NAMALWA (cell line): ENCODE measurements at places on chromosomes 5 and 9.
A peak's percentile ranks its signal among the peaks of the same experiment; 100 is the strongest.

DNA sequence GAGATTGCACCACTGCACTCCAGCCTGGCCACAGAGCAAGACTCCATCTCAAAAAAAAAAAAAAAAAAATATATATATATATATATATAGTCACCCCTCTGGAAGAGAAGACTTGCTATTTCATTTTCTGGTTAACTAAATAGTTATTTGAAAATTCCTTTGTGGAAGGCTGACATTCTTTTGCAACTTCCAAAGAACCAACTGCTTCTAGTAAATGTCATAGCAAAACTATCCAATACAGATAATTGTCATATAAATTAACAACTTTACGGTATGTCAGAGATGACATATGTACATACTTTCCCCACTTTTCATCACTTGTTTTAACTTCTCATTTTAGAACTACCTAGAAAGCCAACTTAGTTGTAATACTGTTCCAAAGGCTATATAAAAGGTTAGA is 50.9 kb downstream of the PRUNE2 start:
- no peak for DNase-seq

DNA sequence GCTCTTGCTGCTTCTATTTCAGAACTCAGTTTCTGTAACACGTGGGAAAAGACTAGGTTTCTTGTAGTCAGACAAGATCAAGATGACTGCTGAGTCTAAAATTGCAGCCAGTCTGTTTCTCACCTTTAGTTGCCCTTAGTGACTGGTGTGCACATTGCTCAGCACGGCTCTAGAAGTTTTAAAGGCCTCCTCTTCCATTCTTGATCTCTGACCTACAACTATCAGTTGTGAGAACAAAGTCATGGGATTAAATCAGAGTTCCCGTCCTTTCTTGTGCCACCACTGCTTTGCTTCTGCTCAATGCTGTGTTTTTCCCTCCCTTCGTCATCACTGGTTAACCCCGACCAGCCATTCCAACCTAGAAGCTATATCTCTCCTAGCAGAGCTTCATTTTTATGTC is 52.8 kb downstream of the GDA start:
- DNase-seq = no peak

DNA sequence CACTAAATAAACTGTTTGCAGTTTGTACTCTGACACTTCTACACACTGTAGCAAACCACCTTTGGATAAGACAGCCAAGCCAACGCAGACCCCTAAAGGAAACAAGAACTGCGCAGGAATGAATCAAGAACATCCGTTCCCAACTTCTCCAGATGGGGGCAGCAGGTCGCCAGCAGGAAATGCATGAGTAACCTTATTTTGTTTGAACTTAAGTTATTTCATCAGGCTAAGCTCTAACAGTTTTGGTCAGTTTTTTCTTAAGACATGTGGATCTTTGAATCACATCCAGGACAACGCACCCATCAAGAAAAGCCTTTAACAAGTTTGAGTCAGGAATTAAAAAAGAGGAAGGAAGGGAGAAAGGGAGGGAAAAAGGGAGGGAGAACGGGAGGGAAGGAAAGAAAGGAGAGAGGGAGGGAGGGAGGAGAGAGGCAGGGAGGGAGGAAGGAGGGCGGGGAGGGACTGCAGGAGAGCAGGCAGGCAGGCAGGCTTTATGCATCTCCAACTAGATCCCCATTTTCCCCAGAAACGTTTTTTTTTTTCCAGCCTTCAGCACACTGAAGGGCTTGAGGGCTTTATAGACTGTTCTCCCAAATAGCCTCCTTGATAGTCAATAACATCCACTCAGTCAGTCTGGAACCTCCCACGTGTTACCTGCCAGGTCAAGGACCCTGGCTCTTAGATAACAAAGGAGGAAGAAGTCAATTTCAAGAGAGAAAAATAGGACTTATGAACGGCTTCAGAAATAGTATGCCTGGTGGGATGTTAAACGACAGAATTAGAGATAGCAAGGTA is 22.2 kb downstream of the BHMT start:
- DNase-seq = peak; percentile 90

DNA sequence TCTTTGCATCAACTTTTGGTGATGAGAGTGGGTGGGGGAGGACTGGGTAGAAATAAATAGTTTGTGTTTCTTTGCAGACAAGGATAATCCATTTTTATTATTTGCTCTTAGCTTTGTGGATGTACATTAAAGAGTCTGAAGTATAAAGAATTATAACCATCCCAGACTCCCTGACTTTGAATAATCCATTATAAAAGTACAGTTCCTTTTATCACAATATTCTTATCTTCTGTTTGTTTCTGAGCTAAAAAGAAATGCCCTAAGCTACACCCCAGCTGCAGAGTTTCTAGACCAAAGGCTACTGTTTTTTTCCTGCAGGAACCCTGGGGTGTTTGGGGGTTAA is 77.9 kb downstream of the NDFIP1 start:
- DNase-seq = no peak

- DNase-seq = no peak
Observed at GRCh38 chr5:58760222-58760621, 177.3 kb downstream of the RAB3C start.

DNA sequence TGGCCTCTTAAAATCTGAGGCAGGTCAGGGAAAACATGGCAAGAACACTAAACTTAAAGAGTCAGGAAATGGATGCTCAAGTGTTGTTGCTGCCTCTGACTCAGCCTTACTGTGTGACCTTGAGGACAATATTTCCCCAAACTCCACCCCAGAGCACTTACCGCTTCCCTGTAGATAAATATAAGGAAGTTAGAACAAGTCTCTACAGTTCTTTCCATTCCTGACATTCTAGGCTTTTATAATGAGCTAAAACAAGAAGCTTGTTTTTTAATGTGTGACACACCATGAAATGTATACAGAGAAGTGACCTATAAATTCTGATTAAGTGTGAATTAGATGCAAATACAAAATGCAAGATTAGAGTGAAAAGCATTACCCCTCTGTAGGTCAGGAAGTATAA is 129.3 kb downstream of the GRIA1 start:
- no peak for DNase-seq

DNA sequence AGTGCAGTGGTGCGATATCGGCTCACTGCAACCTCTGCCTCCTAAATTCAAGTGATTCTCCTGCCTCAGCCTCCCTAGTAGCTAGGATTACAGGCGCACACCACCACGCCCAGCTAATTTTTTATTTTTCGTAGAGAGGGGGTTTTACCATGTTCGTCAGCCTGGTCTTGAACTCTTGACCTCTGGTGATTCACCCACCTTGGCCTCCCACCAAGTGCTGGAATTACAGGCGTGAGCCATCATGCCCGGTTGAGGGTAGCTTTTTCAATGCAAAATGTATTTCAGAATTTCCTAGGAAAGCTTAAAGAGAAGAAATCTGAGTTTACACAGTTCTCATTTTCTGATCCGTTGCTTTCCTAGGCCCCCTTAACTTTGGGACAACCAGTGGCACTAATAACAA is 15.7 kb downstream of the BDP1 start:
- DNase-seq = no peak

- DNase-seq = no peak
Observed at GRCh38 chr9:127050152-127050551, 72.3 kb downstream of the ANGPTL2 start.

GRCh38 chr5:54700986-54701578 is 183.5 kb downstream of the SNX18 start:
- DNase-seq = no peak

GRCh38 chr9:131516930-131517329 is 14.1 kb downstream of the UCK1 start:
- DNase-seq = no peak

- DNase-seq = no peak
Observed at GRCh38 chr9:83185488-83186154, 122.7 kb upstream of the RASEF start.

- no peak for DNase-seq
Observed at GRCh38 chr9:124724415-124725067, 46.6 kb downstream of the NR6A1 start.

DNA sequence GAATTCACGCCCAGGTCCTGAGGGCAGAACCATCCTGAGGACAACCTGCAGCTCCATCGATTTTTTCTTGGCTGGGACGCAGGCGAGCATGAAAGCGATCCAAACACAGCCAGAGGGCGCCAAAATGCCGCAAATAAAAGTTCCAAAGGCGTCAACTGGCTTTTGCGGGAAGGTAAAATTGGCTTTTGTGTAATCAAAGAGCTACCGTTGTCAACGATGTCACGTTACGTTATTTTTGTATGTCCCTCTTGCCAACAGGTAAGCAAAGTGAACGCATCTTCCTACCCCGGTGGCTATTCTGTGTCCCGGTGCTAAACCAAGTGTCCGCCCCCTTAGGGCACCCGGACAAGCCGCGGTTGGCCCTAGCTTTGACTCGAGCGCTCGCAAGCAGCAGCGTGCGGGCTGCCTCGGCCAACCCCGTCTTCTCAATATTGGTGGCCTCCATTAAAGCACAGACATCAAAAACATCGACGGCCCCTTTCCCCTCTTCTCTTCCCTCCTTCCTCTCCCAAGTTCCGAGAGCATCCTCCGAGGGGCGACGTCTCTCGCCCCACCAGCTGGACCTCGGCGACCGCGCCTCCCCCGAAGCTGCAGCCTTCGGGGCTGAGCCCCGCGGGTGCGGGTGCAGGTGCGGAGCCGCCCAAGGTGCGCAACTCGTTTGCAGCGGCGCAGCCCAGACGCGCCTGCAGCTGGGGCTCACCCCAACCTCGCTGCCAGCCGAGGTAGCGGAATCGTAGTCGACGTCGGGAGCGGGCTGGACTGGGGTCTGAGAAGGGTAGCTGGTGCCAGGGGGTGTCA is 1.1 kb upstream of the BASP1 start:
- DNase-seq = peak; percentile 86

DNA sequence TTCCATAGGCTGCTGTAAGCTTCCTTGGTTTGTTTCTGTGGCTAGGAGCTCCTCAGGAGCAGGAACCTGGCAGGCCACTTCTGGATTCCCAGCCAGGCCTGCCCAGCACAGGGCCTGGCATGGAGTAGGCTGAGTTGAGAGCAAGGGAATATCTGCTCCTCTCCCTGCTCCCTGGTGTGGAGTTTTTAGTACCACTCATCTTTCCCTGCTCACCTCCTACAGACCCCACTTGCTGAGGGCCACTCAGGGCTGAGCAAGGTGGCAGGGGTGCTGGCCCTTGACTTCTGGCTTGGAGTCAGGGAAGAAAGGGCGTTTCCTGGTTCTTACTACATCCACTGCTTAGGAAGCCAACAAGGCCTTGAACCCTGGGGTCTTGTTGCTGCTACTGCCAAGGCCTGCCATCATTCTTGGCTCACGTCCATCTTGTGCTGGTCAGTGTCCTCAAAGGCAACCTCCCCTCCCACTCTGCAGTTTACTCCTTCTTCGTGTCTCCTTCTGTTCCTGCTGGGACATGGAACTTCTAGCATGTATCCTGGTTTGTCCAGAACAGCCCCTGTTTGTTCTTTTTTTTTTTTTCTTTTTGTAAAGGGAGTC is 54.9 kb downstream of the PSD2 start:
- no peak for DNase-seq

- peak; percentile 86 for DNase-seq
Observed at GRCh38 chr9:1005043-1005667, 28.7 kb downstream of the DMRT3 start.

GRCh38 chr5:7546555-7546954 is 150.6 kb downstream of the ADCY2 start:
- no peak for DNase-seq

GRCh38 chr5:10590226-10590999 is 26.5 kb downstream of the ANKRD33B start:
- DNase-seq = no peak

DNA sequence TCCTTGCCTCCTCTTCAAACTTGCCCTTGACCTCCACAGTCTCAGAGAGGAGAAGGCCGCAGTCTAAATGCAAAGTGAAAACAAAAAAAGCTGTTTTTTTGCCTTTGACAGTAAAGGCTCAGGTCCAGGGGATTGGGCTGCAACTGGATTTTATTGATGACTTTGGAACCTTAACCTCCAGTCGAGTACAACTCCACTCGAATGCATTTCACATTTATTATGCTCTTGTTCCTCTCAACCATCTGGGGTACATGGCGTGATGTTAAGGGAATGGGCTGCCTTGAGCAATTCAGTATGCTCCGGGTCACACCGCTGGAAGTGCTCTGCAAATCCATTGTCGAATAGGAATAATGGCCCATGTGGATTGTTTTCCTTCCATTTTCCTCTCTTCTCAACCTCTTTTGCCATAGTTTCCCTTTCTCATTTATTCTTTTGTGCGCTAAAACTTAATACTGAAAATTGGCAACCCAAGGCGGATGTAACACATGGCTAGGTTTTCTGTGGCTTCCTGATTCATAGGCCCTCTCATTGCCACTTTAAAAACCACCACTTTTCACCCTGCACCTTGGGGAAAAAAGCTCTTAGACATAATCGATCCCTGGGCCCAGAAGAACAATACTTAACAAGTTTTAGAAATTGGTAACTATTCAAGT is 34.3 kb downstream of the ITK start:
- no peak for DNase-seq

DNA sequence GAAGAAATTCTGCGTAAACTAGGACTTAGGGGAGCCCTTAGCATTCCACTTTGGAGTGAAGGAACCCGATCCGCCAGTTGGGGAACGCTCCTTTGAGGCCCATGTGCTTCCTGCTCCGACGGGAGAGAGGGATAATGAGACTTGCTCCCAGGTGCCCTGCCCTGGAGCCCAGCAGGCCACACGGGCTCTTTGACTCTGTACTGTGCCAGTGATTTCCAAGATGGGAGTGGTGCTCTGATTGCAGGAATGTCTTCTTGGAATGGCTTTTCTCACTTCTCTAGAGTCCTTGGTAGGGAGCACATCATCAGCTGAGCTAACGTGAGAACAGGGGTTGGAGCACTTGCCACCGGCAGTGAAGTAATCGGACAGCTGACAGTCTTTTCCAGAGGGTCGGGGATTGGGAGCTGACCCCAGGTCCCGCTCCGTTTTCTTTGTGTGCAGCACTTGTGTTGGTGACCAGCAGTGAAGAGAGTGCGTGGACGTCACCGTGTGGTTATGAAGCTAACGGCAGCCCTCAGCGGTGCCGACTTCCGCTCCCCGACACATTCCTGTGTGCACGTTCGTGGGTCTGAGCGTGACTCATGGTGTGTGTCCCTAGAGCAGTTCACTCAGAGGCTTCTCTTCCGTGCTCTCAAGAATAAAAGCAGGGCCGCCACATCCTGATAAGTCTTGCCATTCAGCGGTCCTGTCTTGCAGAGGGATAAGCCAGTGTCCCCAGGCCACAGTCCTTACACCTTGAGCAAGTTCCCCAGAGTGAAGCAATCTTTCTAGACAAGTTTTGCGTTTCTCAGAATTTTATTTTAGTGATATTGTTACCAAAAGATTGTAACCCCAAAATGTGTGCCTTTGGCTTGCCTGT is 25.6 kb downstream of the ABL1 start:
- no peak for DNase-seq

GRCh38 chr9:121684381-121685145 is 33.1 kb downstream of the DAB2IP start:
- peak; percentile 38 for DNase-seq
